Hematopoietic multipotent progenitor cell treated with erythropoietin and hydrocortisone succinate and interleukin-3 and kit ligand, for 17 days (in vitro differentiated cells): ENCODE measurements at places on chromosomes 5 and 9.

DNA sequence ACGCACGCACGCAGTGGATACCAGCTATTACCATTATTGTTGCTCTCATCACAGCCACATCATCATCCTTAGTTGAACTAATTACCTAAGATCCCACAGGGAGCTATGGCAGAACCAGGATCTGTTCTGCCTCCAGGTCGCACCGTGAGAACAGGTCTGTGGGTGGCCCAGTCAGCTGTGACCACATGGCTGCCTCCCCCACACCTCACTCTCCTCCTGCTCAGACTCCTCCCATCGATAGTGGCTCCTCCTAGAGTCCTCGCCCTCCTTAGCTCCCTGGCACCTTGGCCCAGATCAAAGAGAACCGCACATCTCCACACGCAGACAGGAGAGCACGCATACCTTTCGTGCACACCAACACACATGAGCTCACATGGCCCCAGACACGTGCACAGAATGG lies 32.4 kb upstream of the RPL26L1 start:
- no peak for DNase-seq

DNA sequence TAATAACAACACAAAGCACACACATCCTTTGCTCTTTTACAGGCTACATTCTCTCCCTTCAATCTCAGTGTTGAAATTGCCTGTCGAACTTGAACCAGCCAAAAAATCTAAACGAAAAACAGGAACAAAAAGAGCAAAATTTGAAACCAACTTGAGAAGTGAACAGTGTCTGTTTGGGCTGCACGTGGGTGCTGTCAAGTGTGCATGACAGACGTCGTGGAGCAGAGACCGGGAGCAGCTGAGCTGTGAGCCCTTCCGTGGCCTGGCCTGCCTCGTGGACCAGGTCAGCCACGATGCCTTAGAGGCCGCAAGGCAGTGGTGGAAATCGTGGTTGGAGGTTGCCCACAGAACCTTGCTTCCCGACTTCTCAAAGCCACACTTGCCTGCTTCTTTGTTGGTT lies 34.8 kb upstream of the DENND1A start:
- no peak for DNase-seq

DNA sequence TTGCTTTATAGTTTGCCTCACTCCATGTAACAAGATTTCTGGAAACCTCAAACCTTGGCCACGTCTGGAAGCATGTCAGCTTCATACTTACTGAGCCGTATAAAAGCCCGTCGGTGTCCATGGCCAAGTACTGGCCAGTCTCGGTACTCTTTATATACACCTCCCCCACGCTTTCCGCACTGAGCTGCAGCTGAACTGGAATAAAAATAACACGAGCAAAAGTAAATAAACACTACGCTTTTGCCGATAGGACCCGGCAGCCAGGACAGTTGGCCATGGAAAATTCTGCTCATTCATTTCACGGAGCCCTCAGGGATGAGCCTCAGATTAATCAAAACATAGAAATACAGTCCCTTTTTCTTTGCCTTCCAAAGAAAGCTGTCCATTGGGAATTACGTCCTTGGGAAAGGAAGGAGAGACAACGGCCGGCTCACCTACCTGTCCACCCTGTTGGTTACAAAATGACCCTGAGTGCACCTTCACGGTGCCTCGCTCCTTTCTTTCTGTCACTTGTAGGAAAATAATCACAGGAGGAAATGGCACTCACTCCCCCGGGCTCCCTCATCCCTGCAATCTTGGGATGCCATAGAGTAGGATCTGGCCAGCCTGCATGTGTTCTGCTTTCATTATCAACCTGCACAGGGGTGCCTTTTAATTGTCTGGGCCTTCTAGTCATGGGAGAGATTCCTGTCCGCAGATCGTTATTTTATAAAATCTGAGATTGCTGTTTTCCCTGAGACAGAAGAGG lies 85.1 kb downstream of the FGF1 start:
- no peak for DNase-seq

DNA sequence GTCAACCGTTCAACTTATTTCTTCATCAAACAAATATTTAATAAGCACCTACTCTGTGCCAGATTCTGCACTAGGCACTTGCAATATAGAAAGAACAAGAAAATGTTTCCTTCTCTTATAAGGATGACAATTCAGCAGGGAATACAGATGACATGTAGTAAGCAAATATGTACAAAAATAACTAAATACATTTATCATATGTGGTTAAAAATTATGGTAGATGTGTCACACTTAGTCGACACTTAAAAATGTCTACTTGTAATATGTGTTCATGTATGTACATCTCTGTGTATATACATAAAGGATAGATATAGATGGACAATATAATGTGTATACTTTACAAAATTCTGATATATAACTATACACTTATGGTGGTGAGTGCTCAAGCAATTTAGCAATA lies 417.0 kb upstream of the MEF2C start:
- DNase-seq, result no peak

GRCh38 chr9:27377811-27378456 lies 81.0 kb upstream of the EQTN start:
- DNase-seq, result no peak

- DNase-seq, result no peak
These were observed 41.4 kb downstream of the DAB2IP start for GRCh38 chr9:121692606-121693387.

DNA sequence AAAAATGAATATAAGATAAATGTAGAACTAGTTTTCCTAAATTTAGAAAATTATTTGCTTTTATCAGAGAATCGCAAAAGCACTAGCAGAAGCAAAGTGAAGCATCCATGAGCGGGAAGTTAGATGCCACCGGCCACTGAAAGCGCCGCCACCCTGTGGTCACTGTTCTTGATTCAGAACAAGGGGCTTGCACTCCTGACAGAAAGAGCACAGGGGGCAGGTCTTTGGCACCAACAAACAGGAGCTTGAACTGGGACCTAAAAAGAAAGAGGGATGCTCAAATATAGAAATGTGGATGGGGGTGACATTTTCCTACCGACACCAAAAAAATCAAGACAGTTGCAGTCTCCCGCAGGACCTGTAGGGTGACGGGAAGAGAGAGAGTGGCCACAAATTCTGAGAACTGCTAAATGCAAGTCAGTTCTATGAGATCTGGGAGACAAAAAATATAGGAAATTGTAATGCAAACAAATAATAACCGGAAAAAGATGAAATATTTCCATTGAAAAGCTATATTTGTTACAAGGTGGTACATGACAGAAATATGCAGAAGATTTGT lies 144.3 kb downstream of the CDH12 start:
- DNase-seq, result no peak

DNA sequence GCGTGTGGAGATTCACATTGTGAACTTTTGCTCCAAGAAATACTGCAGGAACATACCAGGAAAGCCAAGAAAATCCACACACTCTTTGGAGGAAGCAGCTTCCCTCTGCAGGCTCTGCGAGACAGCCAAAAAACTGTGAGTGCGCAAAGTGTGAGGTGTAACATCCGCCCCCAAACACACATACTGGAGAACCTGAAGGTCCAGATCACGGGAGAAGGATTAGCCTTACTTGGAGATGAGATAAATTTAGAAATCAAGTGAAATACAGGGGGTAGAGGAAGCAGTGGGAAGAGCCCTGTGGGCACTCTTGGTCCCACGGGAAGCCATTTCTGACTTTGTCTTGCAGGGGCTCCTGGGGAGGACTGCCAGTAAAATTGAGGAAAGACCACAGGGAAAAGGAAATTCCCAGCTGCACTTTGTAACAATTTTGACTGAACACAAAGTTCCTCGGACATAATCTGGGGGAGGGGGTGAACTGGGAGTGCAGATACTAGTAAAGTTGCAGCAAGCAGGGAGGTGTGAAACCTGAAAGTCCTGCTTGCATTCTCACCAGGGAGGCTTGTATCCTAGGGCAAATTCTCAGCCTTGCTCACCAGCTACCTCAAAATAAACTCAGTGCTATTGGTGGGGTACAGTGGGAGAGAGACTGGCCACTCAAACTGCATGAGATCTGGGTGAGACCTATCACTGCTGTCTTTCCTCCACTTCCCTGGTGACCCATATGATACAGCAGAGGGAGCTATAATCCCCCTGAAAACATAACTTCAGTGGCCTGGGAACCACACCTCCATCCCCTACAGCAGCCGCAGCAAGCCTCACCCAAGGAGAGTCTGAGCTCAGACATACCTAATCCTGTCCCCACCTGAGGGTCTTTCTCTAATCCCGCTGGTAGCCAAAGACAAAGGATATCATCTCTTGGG lies 109.1 kb downstream of the ALDH1A1 start:
- no peak for DNase-seq

DNA sequence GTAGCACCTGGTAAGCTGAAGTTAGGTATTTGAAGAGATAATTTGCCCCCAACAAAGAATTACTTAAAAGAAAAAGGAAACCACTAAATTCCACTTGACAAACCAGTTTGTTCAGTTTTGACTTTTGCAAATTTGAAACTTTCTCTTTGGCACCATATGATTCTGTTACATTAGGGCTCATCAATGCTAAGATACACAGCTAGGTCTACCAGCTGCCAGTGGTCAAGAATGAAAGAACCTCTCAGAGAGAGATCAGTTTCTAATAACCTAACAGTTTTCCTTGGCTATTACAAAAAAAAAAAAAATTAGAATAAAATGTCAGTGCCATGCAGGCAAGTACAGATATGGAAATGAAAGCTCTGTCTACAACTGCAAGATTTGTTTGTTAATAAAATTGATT lies 92.3 kb downstream of the CAAP1 start:
- no peak for DNase-seq
